ENCODE measurements at places on chromosomes 6 and 20.

DNA sequence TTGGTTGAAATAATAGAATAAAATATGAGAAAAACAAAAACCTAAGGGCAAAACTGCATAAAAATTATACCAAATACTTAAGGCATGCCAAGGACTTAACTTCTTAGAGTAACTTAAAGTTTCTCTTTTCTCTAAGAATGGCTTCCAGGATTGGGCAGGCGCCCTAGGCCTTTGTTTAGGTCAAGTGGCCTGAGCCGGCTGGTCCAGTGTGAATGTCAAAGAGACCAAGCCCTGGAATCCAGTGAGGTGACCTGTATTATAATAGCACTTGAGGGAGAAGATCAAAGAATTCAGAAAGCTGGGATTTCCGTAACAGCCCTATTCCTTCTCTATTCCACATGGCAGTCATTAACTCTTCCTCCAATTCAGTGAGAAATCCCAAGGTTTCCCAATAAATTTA lies 6.6 kb downstream of the METTL24 start:
- DNase-seq = no peak

DNA sequence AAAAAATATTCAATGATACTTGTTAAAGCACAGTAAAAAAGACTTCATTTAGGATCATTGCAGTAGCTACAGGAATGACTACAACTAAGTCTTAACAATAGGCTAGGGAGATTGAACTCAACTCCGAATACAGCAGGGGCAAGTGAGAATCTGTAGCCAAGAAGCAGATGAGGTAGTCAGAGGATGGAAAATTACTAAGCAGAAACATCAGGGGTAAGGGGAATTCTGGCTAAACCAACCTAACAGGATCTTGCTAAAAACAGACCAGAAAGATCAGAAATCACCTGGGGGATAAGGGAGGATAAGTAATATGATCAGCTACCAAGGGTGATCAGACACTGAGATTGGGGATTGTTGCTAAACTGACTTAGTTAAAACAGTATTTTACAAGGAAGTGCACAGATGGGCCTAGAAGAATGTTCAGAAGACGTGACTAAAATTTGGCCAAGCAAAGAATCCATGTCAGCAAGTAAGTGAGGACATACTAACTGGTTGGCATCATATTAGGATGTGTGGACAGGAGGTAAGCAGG lies 217.5 kb downstream of the TENT5A start:
- DNase-seq = no peak

DNA sequence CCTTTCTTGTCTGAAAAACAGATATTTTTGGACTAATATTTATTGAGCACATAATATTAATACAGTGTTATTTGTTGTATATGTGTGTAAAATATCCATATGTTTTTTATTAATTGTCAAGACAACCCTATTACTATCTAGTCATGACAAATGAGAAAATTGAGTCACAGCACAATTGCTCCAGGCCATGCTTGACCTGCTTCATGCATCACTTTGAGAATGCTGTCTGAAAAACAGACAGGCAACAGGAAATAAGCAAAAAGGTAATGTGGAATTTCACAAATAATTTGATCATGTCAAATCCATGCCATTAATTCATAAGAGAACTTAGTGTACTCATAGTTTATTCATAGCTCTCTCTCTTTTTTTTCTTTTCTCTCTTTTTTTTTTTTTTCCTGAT lies 246.5 kb downstream of the RIMS1 start:
- DNase-seq = no peak

- DNase-seq = no peak
Measured at GRCh38 chr6:85127696-85128243, 322.1 kb upstream of the NT5E start.

GRCh38 chr6:98970469-98970868 lies 22.7 kb upstream of the FBXL4 start:
- no peak for DNase-seq

DNA sequence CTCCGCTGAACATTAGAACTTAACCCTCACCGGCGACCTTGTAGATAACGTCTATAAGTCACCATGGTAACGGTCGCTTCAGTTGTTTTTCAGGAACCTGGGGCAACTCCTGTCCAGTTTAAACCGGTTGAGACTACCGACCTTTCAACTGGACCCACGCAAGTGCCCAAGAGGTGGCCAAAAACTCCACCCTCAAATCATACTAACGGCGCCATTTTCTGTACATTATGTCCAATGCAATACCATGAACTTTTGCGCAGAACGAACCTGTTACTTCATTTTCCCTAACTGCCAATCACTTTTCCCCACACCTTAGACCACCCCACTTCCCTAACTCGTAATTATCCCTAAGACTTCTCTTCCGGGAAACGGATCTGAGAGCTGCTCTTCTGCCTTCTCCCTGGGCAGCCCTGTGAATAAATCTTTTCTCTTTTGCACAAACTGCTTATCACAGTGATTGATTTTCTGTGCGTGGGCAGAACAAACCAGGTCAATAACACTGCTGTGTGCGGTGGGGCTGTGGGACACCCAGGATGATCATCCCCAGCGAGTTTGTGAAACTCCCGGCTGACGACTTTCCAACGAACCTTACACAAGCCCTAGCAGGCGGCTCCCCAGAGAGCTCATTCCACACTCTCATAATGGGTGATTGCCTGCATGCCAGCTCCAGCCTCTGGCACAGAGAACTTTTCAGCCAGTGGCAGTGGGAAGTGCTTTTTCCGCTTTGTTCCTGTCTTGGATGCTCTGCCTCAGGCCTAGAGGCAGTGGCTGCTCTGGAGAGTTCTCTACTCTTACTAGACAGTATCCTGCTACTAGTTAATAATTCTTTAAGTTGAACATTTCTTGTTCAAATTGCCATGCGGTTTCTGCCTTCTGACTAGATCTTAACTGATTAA lies 28.6 kb downstream of the GPX5 start:
- no peak for DNase-seq

GRCh38 chr6:168418711-168419121 lies 22.3 kb upstream of the SMOC2 start:
- no peak for DNase-seq

- no peak for DNase-seq
Measured at GRCh38 chr6:87617405-87617804, 27.5 kb downstream of the ORC3 start.

DNA sequence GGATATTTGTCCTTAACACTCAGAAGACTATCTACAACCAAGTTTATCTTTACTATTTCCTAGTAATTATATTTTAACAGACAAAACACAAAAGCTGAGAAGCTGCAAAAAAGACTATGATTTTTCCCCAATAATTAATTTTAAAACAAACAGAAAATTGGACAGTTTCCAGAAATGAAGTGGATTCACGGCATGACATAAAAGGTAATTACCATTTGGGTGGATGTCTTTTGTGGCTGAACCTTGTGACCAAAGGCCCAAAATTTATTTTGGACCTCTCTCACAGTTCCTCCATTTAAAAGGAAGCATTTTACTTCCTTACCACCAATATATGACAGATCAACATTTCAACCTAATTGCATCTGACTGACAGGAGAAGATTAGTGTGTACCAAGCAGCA lies 90.2 kb downstream of the GMDS start:
- no peak for DNase-seq

GRCh38 chr20:58131551-58132142 lies 96.8 kb downstream of the ANKRD60 start:
- no peak for DNase-seq

GRCh38 chr20:64099880-64100565 lies 7.3 kb downstream of the NPBWR2 start:
- no peak for DNase-seq

DNA sequence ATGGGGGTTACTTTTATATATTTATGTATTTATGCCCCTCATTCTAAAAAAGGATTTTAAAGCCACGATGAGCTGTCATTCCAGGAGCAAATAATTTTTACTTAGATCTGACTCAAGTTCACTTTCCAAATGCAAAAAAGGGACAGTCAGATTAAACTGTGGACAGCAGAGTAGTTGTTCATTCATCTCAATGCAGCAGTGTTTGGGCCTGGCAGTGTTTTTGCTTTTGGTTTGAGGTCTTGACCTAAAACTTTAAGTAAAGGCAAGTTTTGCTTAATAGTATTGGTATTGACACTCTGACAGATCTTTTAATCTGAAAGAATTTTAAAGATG lies 13.9 kb downstream of the JARID2 start:
- DNase-seq = no peak

DNA sequence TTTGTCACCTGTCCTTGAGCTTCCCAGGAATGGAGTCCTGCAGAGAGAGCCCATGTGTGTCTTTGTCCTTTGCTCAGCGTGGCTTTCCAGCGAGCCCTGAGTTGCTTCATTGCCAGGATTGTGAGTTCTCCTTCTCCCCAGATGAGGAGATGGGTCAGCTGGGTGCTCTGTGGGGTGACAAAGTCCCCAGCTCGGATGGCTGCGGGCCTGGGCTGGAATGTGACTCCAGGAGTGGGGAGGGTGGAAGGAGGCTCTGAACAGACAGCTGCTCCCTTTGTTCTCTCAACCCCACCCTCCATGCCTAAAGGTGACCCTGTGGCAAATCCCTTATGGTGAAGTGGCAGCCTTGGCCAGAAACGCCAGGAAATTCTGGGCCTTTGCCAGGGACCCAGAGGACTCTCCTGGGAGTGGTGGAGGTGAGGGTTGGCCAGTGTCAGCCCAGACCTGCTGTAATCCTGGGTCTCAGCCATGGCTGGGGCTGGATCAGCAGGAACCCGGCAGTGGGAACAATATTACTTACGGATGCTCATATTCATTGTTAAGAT lies 44.4 kb upstream of the CST5 start:
- DNase-seq = no peak

- no peak for DNase-seq
Measured at GRCh38 chr20:515696-516095, 27.9 kb downstream of the CSNK2A1 start.

DNA sequence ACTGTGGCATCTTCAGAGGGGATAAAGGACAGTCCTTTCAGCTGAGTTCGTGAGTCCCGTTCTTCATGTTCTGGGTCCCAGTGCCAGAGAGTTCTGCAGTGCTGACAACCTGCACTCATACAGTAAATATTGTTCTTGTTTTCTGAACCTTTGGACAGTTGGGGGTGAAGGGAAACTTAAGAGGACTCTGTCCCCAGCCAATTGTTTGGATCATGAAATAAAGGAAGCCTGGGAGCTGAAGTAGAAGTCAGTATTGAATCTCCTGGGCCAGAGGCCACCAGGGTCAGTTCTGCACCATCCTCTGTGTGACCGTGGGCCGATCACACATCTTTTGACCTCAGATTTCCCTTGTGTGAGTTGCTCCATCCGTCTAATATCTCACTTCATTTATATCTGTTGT lies 3.2 kb downstream of the SLC2A12 start:
- DNase-seq = no peak

GRCh38 chr6:16754876-16755275 lies 6.4 kb downstream of the ATXN1 start:
- DNase-seq = no peak

DNA sequence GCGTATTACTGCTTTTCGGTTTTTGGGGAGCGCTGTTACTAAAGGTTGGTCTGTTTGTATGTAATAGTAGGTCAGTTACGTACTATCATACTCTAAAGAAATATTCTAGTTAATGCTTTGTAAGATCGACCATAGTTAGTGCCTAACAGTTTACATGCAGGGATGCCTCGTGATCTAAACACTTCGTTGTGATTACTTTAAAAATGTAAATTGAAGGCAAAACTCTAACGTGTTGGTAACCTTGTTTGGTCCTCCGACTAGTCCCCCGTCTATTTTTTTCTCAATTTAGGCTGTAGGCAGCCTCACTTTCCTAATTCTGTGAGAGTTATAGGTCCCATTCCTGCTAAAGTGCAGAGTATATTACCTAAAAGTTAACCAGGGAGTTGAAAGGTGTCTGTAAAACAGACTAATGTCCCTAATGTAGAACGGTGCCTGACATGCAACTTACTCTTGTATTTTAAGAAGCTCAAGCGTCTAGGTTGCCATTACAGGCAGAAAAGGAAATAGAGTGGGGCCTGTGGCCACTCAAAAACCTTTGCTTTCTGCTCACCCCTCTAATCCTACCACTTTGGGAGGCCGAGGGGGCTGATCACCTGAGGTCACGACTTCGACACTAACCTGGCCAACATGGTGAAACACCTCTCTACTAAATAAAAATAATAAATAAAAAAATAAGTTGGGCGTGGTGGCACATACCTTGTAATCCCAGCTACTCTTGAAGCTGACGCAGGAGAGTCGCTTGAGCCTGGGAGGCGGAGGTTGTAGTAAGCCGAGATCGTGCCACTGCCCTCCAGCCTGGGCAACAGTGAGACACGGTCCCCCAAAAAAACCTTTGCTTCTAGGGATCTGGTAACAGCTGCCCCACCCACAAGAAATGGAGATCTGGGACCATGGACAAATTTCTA lies 37.8 kb downstream of the HFE start:
- DNase-seq = no peak

DNA sequence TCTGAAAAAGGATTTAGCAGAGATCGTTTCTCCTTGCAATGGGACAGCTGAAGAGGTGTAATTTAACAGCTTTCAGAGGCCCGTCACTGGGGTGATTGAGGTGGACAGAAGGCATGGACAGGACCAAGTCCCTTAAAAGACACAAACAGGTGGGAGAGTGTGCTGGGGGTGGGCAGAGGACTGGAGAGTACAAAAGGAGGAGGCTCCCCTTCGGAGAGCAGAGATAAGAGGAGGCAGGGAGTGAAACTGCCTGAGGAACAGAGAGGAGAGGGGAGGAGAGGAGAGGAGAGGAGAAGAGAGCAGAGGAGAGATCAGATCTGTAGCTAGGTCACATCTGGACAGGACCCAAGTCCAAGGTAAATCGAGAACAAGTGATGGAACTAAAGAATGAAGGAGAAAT lies 48.6 kb upstream of the PKHD1 start:
- no peak for DNase-seq

- no peak for DNase-seq
Measured at GRCh38 chr6:27188061-27188884, 59.2 kb upstream of the PRSS16 start.

DNA sequence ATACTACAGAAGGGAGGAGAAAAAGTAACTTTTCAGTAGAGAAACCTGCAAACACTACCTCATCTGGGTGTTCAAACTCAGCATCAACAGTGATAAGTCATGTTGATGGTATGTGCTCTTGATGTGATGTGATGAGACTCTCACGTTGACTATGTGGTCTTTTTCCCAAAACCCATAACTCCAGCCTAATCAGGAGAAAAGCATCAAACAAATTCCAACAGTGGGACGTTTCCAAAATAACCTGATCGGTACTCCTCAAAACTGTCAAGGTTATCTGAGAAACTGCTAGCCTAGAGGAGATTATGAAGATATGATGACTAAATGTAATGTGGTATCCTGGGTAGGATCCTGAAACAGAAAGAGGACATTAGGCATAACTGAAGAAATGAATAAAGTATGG lies 41.9 kb upstream of the TAB2 start:
- DNase-seq = no peak
